ENCODE measurements at places on chromosomes 3 and 15.

GRCh38 chr15:74011610-74012009 is 17.1 kb downstream of the PML start:
- no peak for DNase-seq

GRCh38 chr3:108157273-108157672 is 65.0 kb downstream of the IFT57 start:
- no peak for DNase-seq

DNA sequence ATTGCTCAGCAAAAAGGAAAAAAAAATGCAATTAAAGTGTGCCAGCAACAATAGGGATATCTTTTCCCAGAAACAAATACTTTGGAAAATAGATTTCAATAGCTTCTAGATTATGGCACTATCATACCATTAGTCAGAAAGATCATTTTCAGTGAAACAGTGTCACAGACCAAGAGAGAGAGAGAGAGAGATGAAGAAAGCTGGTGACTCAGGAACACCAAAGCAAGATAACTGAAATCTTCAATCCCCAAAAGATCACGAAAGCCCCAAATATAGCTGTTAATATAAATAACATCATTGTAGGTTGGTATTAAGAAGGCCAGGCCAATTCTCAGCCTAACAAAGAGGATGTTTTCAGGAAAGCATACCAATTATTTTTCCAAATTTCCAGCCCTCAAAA is 57.4 kb downstream of the ZIC4 start:
- DNase-seq = no peak

GRCh38 chr3:190182418-190183043 is 61.8 kb upstream of the P3H2 start:
- no peak for DNase-seq
